CD8-positive, alpha-beta memory T cell (primary cell): ENCODE measurements at places on chromosomes 6 and 20.

DNA sequence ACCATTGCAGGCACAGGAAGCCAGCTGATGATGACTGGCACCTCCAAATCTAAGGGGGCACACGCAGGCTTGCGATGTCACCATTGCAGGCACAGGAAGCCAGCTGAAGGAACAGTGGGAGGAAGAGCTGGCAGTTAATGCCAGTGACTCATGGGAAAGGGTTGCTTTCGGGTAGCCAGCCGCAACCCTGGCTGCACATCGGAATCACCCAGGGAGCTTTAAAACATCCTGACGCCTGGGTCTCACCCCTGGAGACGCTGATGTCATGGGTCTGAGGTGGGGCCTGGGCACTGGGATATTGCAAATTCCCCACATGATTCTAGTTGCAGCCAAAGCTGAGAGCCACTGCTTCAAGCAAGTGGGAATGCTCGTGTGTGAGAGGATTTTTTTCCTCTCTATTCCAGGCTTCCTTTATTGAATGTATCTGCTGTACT is 16.1 kb upstream of the CCN6 start:
- DNase-seq, result no peak

- no peak for DNase-seq
These were observed 16.7 kb upstream of the SNX14 start for GRCh38 chr6:85610182-85610895.

GRCh38 chr6:157172830-157173536 is 150.3 kb downstream of the TMEM242 start:
- DNase-seq, result no peak

- no peak for DNase-seq
These were observed 1.6 kb upstream of the FAM110A start for GRCh38 chr20:831956-832355.

DNA sequence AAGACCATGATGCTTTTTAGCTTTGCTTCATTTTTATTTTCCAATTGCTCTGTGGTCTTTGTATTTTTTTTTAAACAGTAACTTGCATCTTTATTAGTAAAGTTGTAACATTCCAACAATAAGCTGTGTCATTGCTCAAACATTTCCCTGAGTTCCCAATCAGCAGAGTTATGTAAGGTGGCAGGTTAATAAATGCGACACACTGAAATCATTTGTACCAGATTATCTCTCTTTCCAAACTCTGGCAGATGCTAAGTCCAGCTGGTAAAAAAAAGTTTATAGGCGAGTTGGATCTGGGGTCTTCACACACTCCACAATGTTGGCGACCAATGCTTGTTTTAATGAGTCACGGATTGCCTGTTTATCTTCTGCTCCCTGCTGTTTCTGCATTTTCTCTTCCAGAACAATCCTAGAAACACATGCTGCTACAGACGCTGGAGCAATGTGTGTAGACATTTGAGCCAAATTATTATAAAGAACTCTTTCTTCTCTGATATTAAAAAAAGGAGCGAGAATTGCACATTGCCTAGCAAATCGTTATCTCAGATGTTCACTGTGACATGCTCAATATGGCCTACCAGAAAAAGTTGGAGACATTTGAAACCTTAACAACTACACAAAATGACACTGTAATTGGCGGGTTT is 113.6 kb upstream of the IFNGR1 start:
- DNase-seq, result no peak

GRCh38 chr6:134267917-134268361 is 50.0 kb downstream of the SGK1 start:
- DNase-seq, result no peak

DNA sequence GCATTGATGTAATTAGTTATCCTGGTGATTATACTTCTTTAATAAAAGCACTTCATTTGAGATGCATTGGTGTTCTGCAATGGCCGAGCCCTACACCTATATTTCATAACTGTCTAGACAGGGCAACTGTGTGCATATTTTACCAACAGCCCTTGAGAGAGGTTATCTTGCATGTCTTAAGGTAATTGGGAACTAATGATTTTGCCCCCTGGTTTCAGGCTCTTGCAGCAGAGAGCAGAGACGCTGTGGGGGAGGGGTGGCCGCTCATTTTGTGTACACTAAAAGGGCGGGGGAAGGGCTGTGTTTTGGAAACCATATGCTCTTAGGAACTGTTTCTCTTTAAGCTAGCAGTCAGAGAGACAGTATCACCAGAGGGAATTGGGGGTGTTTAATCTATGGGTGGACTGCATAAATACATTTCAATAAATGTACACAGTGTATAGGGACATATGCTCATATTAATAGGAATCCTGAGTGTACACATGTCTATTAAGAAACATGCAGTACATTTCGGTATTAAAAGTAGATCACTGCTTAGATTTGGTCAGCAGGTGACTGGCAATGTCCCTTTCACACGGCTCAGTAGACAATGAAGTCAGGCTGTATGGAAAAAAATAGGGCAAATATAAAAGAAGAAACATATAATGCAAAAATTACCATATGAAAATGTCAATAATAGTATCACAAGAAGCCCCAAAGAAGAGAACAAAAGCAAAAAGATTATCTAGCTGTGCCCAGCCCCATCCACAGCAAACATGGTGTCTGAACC is 402.9 kb upstream of the CITED2 start:
- no peak for DNase-seq

DNA sequence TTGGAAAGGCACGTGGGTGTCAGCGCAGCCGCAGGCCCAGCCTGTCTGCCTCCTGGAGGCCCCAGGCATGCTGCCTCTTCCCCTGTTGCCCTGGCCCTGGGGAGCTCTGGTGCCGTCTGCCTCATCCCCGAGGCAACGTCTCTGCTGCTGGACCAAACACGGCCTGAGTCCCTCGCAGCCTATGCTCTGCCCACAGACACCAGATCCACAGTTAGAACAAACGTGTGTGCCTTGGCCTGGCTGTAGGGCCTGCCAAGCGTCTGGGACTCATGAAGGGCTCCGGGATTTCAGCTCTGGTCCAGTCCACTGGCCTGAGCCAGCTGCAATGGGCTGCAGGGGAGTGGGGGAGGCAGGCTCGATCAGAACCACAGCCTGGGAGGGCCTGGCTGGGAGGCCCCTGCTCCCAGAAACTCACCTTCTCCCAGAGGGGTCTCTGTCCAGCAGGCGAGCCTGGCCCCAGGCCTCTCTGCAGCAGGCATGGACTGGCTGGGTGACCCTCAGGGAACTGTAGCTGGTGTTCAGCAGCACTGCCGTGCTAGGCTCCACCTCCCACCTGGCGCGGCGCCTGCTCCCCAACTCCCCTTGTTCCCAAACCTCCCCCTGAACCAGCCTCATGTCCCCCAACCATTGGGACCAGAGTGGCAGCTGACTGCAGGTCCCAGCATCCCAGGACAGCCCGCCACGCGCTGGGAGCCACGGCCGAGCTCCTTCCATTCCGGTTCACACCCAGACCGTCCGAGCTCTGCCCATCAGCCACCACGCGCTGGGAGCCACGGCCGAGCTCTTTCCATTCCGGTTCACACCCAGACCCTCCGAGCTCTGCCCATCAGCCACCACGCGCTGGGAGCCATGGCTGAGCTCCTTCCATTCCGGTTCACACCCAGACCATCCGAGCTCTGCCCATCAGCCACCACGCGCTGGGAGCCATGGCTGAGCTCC is 197.0 kb downstream of the DLL1 start:
- DNase-seq, result no peak

- DNase-seq, result no peak
These were observed 4.5 kb downstream of the MKKS start for GRCh38 chr20:10429443-10429981.
